ENCODE measurements at places on chromosomes 7 and 10.

DNA sequence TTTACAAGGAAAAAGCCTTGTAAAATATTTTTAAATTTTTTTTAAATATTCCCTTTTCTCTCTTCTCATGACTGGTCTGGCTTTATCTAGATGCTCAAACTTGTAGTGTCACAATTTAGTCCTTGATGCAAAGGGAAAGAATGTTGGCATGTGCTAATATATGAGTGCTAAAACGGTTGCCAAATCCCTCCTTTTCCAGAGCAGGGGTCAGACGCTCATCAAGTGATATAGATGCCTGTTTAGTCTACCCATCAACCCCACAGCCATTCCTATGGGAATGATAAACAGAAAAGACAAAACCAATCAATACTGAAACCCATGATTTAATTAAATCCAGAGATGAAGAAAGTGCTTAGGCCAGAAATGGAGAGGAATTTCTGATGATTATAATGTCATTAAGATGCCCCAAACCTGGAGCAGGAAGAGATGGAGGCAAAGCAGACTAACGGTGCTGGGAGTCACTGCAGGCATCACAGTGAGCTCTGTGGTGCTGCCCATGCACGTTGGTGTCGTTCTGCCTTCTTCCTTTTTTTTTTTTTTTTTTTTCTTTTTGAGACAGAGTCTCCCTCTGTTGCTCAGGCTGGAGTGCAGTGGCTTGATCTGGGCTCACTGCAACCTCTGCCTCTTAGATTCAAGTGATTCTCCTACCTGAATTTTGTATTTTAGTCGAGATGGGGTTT, 210.1 kb upstream of the STK17A start:
- no peak for DNase-seq

DNA sequence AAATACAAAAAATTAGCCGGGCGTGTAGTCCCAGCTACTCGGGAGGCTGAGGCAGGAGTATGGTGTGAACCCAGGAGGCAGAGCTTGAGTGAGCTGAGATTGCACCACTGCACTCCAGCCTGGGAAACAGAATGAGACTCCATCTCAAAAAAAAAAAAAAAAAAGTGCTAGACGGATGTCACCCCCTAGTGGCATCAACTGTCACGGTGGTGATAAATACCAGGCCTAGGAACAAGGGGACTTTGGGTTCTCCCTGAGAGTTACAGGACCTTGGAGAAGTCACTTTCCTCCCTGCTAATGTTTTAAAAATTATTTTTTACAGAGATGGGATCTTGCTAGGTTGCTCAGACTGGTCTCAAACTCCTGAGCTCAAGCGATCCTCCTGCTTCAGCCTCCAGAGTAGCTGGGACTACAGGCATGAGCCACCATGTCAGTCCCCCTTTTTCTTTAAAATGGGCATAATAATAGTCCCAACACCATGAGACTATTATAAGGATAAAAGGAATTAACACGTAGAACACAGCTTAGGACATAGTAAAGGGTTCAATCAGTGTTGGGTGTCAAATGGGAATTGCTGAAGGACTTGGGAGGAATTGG, 2.6 kb upstream of the TMEM130 start:
- no peak for DNase-seq

DNA sequence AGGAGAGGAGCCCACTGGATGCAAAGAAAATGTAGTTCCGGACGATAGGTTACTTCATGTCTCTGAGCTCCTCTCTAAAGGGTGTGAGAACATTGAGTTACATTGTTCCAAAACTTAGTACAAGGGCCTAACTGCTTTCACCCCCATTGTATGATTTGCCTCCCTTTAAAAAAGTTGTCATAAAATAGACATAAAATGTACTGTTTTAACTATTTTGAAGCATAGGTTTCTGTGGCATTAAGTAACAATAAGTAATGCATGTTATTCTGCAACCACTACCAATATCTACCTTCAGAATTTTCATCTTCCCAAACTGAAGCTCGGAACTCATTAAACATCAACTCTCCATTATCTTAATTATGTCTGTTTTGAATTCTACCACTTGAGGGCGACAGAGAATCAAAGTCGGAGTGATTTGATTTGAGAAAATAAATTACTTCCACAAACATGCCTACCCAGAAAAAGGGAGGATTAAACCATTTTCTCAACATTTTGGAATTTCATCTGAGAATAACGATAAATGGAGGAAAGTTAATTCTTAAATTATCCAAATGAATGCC, 2.7 kb downstream of the IGFBP1 start:
- no peak for DNase-seq

- no peak for DNase-seq
Measured at GRCh38 chr10:58797356-58797755, 284.7 kb downstream of the BICC1 start.

DNA sequence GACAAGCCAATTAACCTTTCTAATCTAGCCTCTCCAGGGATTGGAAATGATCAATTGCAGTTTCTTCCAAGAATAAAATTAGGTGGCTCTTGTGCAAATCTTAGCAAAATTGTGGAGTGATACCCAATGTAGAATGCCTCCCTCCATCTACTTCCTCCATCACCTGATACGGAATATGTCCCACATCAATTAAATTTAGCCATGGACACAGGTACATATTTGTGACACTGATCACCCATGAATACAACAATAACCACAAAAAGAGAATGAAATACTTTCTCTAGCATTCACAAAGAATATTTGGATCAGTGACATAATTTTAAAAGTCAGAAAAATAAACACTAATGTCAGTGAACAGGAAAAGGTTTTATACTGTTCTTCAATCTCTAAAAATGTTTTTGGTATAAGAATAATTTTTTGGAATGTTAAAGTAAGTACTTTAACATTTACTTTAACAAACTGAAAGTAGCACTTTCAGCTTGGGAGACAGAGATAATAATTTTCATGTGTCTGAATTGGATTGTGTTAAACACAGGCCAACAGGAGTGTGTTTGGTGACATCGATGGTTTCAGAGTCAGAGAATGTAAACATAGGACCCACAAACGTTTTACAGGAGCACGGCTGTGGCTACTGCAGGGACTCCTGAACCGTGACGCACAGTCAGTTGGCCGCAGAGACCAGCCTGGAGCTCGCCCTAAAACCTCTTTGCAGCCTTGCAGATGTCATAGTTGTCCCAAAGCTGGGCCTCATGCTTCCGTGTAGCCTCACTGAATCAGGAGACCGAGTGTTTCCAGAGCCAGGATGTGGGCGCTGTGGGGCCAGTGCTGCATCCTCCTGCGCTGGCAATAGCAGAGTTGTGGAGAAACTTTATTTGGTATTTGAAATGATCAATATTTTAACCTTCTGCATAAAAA, 7.2 kb downstream of the RBM20 start:
- peak; percentile 12 for DNase-seq

DNA sequence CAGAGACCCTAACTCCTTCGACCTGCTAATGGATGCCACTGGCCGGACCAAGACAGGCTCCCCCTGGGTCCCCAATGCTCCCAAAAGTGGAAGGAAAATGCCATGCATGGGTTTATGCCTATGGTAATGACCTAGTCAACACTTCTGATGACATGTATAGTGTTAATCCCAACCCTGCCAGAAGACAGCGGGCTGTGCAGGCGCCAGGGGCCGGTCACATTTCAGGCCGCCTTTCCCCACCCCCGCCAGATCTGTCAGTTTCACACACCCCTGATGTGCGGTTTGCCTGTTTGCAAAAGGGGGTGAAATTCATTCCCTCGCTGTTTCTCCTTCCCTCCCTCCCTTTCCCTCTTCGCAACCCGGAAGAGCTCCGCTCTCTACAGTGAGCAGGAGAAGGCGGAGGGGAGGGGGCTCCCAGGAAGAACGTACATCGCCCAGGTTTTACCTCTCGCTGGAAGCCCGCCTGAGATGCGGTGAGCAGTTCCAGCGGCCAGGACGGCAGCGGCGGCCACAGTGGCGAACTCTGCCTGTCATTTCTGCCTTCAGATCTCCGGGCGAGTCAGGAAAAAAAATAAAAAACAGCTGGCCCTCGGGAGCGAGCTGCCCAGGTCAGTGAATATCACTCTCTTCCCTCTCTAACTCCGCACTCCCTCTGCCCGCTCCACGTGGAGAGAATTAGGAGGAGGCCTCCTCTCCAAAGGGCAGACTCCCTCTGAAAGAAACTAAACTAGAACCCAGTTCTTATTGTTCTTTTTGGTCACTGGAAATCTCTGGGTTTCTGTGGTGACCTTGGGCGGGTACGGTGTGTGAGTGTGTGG, 9.4 kb upstream of the GATA3 start:
- DNase-seq = no peak
